ENCODE measurements at places on chromosomes 6 and 20. TPM values are rescaled to one million over a fixed set of nuclear protein-coding genes. Genes with fewer than 3 reads are reported as not detected.

The OR2B6 gene
- not detected for total RNA-seq

The LBP gene
- 1.3 TPM for total RNA-seq

The FBXO30 gene
- total RNA-seq, result 5.4 TPM

The SIRPB2 gene
- total RNA-seq, result not detected

The MYCT1 gene
- 0.11 TPM for total RNA-seq

The GUCA1A gene
- total RNA-seq, result not detected

The NKAIN2 gene
- total RNA-seq, result not detected

The NKAIN4 gene
- 5.2 TPM for total RNA-seq

The COX7A2 gene
- 266 TPM for total RNA-seq

The SAMD10 gene
- not detected for total RNA-seq

The C2 gene
- not detected for total RNA-seq

The NMBR gene
- not detected for total RNA-seq

The AGPAT1 gene
- 29.1 TPM for total RNA-seq

The TCP1 gene
- 255 TPM for total RNA-seq

The CHRNA4 gene
- 0.63 TPM for total RNA-seq

The GFOD1 gene
- total RNA-seq, result 1.2 TPM

The TRIM10 gene
- total RNA-seq, result not detected

The MOG gene
- total RNA-seq, result not detected

The CDSN gene
- not detected for total RNA-seq

The CST1 gene
- total RNA-seq, result 1.5 TPM

The MLIP gene
- total RNA-seq, result not detected

The KCNQ2 gene
- 0.57 TPM for total RNA-seq

The LRRC73 gene
- total RNA-seq, result 0.97 TPM

The NHLRC1 gene
- total RNA-seq, result 1.3 TPM

The ARMH2 gene
- total RNA-seq, result not detected

The SNX3 gene
- 64.9 TPM for total RNA-seq

The CDH26 gene
- total RNA-seq, result 0.54 TPM

The NKAPL gene
- total RNA-seq, result not detected

The POPDC3 gene
- total RNA-seq, result 24.1 TPM

The MGME1 gene
- 42.2 TPM for total RNA-seq

The TGM3 gene
- not detected for total RNA-seq

The UNC93A gene
- total RNA-seq, result not detected

The GCLC gene
- total RNA-seq, result 115 TPM

The MEI4 gene
- not detected for total RNA-seq

The LHFPL5 gene
- not detected for total RNA-seq
